ENCODE measurements at places on chromosomes 2 and 18.

DNA sequence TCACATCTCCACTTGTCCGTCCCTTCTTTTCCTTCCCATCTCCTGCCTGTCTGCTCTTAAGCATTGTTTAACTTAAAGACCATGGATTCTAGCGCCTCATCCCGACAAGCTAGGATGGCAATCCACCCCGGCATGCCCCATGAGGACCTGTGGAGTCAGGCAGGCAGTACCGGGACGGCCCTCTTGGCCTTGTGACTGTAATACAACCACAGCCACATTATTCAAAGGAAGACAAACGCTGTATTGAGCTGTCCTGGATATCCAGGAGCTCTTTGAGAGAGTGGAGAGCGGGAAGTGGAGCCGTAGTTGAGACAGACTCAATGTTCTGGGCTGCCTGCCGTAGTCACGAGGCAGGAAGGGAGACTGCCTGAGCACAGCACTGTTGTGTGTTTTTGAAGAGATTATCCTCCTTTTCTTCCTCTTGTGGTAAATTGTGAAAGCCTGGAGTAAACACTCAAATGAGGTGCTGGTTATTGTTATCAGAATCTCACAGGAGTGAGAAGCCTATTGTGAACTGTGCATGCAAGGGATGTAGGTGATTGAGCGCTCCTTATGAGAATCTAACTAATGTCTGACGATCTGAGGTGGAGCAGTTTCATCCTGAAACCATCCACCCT lies 929.8 kb upstream of the CNTNAP5 start:
- DNase-seq, result no peak

- peak; percentile 96 for DNase-seq
Observed at GRCh38 chr2:229489016-229489415, 217.9 kb upstream of the PID1 start.

DNA sequence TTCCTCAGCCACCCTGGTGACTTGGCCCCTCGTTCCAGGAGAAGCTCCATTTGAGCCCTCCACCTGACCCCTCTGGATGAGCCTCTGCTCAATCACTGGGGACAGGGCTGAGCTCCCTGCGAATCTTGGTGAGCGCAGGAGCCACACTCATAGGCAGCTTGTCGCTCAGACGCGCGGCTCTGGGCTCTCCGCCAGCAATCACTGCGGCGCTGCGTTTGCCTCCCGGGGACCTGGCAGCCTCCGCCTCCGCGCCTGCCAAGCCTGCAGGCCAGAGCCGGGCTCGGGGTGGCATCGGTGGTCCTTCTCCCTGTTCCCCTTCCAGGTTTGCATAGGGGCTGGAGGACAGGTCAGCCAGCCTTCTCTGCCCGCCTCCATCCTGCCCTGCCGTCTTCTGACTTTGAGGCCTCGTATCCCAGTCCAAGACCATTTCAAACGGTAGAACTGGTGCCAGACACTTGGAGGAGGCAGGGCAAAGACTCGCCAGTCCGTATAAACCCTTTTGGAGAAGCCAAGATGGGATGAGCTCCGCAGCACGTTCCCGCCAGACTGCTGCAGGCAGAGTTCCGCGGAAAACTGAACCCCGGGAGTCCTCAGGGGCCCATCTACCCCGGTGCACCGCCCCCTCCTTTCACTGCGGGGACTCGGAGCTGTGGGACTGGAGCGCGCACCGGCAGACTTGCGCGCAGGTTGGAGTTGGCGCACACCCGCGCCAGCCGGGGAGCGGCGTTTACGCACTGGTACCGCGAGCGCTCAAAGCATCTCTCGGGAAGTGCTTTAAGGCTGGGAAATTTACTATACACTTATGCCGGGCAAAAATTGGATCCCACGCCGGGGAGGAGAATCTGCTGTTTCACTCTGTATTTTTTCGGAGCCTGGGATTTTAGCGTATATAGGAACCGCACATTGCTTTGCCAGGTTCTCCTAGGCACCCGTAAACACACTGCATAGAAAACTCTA lies 1.1 kb upstream of the TACR1 start:
- DNase-seq, result peak; percentile 64

DNA sequence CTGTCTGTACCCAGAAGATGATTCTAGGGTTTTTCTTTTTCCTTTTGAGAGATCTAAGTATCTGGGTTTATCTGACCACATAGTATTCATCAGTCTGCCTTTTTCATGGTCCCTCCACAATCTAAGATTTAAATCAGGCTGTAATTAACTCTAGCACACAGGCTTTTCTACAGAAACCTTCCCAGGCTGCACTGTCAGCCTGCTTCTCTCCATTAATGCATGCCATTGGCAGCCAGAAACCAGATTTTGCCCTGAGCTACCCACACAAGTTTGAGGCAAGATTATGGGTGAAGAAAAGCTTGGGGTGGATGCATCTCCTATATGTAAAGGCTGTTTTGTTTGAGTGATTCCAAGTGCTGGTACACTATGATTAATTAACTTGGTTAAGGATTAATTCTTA lies 45.7 kb upstream of the EML4 start:
- DNase-seq, result no peak

- DNase-seq, result no peak
Observed at GRCh38 chr18:9824952-9825371, 60.8 kb upstream of the TXNDC2 start.

GRCh38 chr2:54274781-54275242 lies 18.8 kb upstream of the TSPYL6 start:
- peak; percentile 25 for DNase-seq

- DNase-seq, result peak; percentile 75
Observed at GRCh38 chr2:121810959-121811853, 55.8 kb downstream of the TSN start.

DNA sequence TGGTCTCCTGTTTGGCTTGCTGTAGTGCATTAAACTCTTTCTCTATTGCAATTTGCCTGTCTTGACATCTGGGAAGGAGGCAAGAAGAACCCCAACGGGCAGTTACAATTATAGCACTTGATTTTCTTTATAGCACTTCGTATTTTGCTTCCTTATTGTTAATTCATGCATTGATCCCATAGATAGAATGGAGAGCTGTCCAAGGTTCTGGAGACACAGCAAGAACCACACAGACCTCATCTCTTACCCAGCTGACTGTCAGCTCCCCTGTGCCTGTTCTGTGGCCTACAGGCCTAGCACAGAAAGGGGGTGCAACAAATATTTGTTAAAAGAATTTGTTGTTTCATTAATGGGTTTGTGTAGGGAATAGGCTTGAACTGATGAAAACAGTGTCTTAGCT lies 194.3 kb downstream of the GALNT1 start:
- peak; percentile 14 for DNase-seq

GRCh38 chr2:127046579-127046978 lies 60.4 kb downstream of the BIN1 start:
- no peak for DNase-seq

GRCh38 chr2:60410456-60411146 lies 142.9 kb downstream of the BCL11A start:
- no peak for DNase-seq

DNA sequence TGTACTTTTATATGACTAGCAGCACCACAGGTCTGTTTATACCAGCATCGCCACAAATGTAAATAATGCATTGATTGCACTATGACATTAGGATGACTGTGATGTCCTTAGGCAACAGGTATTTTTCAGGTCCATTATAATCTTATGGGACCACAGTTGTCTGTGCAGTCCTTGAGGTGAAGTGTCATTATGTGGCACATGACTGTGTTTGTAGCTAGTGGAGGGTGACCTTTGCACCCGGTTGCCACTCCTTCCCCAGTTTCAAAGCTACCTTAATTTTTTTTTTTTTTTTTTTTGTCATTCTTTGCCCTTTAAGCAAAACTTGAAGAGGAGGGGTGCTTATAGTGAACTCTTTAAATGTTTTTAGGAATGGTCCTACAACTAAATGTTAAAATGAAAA lies 386.4 kb downstream of the THSD7B start:
- DNase-seq, result peak; percentile 27

DNA sequence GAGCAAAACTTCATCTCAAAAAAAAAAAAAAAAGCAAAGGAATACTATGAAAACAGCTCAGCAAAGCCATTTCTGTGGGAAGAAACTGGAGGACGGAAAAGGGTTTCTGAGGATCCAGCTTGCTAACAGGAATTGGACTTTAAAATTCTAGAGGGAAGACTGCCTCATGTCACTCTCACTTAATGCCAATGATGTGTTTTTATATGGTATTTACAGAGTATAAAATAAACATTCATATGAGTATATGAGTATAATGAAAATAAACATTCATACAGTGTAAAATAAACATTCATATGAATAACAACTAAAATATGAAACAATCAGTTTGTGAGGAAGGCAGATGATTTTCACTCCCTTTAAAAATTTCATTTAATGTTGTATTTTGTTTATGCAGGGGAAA lies 43.9 kb downstream of the CHMP3 start:
- DNase-seq, result no peak

GRCh38 chr2:236959036-236959435 lies 126.7 kb upstream of the COPS8 start:
- DNase-seq, result no peak

GRCh38 chr2:165294912-165295311 lies 55.7 kb downstream of the SCN2A start:
- DNase-seq, result no peak

- peak; percentile 59 for DNase-seq
Observed at GRCh38 chr2:43038696-43039094, 187.7 kb downstream of the ZFP36L2 start.

GRCh38 chr2:88159955-88160415 lies 10.2 kb upstream of the THNSL2 start:
- DNase-seq, result peak; percentile 72

GRCh38 chr2:181420259-181421130 lies 36.7 kb upstream of the ITGA4 start:
- DNase-seq, result no peak

DNA sequence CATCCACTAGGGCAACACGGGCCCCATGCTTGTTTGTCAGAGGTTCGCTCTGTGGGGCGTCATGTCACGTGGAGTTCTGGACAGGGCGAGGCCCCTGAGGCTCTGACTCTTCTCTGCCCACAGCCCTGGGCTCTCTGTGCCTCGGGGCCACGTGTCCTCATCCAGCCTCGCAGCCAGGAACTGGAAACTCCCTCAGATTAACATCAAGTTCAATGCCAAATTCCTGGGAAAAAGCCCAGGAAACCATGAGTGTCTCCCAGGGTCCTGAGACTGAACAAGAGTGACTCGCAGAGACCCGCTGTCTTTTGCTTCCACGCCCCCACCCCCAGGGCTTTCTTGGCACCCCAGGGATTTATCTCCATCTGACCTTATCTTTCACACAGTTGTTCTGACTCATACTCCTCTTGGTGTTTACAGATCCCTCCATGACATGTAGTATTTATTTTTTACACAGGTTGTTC lies 174.0 kb upstream of the PIEZO2 start:
- peak; percentile 94 for DNase-seq

- DNase-seq, result peak; percentile 63
Observed at GRCh38 chr18:24270937-24271380, 126.7 kb downstream of the OSBPL1A start.

DNA sequence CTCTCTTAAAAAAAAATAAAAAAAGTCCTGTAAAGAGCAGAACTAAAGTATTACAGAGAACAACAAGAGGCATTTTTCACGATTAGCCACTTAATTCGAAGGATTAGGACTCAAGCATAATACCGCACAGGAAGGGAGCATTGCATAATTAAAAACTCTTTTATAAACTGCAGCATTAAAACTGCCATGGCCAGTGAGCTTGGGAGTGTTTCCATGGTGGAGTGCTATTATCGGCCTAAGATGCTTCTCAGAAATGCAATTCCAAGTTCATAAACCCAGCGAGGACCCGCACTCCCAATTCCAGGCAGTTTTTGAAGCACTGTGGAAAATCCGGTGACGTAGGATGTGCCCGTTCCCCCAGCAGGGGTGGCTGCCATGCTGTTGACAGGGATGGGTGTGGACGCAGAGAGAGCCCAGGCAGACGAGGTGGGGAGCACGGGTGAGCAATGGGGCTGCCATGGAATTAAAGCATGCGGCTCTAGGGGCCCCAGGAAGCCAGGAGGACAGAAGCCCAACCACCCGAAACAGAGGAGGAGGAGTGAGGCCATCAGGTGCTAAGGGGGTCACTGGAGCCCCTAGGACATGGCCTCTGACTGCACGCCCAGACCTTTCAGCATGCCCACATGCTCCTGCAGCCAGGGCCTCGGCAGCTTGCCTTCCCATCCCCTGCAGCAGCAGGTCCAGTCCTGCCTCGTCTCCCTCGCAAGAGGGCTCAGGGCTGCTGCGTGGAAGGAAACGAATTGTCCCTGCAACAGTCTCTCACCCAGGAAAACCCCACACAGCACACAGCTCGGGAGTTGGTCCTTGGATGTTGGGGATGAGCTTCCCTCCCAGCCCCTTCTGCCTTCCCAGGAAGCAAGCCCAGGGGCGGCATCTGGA lies 233.4 kb downstream of the NDUFA10 start:
- DNase-seq, result no peak

GRCh38 chr18:41587976-41588375 lies 367.1 kb upstream of the PIK3C3 start:
- no peak for DNase-seq

GRCh38 chr2:64629329-64629781 lies 24.4 kb downstream of the SERTAD2 start:
- no peak for DNase-seq

DNA sequence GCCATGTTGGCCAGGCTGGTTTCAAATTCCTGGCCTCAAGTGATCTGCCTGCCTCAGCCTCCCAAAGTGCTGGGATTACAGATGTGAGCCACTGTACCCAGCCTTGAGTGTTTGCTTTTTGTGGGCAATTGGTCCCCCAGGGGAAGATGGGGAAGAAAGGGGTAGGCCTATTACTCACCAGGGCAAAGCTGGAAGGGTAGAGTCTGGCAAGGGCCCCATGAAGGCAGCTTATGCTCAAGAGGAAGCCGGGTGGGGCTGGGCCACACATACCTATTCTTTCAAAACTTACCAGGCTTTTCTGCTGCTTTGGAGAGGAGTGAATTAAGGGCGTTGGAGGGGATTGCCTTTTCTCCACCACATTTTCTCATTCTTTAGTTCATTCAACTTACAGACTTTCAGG lies 24.5 kb upstream of the CD28 start:
- peak; percentile 33 for DNase-seq

DNA sequence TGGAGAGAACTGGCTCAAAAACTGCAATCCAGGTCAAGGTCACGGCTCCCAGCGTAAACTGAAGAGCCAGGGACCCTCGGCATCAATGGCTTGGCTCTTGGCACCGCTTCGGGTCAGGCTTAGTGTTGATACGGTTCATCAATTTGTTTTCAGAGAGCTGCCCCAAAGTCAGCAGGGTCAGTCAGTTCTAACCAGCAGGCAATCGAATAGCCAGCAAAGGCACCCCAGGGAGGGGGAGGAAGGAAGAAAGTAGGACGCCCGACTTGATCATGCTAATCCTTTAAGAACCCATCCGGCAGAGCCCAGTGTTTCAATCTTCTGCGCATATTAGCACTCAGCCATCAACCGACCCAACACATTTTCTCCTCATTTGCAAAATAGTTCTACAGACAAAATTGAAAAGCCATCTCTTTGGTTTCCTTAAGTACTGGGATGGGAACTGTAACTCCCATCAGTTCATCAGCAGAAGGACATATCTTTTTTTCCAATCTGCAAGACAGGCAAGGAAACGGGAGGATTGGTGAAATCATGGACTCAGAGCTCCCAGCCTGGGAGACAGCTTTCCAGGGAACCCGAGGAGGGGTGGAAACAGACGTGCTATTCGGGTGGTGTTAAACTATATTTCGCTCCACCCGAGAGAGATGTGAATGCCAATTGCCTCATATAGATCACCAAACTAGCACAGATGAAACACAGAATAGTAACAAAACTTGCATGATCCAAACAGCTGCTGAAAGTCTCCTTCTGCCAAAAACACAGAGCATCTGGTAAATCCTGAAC lies 40.7 kb upstream of the CABLES1 start:
- DNase-seq, result no peak

Data from ELR (cell line).